Stimulated activated CD4-positive, alpha-beta T cell treated with anti-CD3 and anti-CD28 coated beads, Interleukin-12 subunit alpha, Interleukin-12 subunit beta, amount 100 ng/mL, for 24 hours (primary cell): ENCODE measurements at places on chromosomes 3 and 15.
A peak's percentile ranks its signal among the peaks of the same experiment; 100 is the strongest.

- DNase-seq = no peak
Observed at GRCh38 chr3:165206454-165207266, 10.5 kb upstream of the SLITRK3 start.

- no peak for DNase-seq
Observed at GRCh38 chr15:40338921-40339620, 1.7 kb downstream of the CCDC9B start.

DNA sequence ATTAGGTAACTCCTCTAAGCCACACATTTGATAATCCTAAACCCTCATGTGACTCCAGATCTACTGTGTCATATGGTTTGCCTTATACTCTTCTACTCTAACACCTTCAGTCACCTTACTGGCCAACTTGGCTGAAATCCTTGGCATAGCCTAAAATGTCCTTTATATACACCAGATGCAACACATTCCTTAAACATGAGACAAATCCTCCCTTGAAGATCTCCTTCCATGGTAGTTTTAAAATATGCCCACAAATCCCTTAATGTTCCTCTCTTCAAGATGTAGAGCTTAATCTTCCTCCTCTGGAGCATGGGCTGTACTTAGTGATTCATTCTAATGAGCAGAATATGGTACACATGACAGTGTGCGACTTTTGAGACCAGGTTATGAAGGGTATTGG is 238.9 kb downstream of the SUCLG2 start:
- DNase-seq = no peak

- DNase-seq = no peak
Observed at GRCh38 chr3:161284989-161285388, 63.9 kb downstream of the NMD3 start.

- DNase-seq = no peak
Observed at GRCh38 chr15:77333166-77333565, 86.7 kb downstream of the PEAK1 start.

GRCh38 chr3:106593381-106593780 is 724.6 kb upstream of the CBLB start:
- no peak for DNase-seq

DNA sequence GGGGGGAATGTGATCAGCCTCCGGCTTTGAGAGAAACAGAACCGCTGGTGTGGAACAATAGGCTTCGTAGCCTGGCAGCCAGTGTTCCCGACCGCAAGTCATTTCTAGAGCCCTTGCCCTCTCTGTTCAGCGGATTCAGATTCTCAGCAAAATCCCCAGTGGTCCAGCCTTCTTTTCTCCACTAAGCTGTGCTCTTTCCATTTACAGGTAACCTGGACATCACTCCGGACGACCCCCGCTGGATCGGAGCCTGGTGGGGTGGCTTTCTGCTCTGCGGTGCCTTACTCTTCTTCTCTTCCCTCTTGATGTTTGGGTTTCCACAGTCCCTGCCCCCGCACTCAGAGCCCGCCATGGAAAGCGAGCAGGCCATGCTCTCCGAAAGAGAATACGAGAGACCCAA is 250.6 kb downstream of the SLCO3A1 start:
- DNase-seq = no peak

DNA sequence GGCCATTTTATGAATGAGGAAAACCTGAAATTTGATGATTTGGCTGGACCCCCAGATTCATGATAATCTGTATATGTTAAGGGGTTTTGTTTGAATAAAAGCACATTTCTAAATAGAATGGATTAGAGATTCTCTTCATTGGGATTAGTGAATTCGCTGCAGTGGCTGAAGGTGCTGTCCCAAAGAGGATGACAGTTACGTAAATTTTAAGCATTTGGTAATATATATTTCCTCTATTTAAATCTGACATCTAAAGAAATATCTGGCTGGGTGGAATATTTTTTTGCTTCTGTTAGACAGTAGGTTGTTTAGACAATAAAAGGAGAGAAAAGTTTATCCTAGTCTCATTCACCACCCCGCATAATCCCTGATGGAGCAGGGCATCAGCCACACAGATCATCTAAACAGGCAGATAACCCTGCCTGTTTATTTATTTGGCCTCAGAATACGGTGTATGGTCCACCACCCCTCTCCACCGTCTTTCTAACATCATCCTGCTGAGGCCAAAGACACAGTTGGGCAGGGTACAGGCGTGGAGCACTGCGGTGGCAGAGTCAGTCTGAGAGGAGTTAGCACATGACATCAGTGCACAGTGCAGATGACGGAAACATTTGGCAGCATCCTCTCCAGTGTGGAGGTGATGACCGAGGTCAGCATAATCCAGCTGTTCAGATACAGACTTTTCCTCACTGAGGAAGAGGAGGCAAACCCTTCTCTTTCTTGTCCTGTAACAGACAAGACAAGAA is 20.4 kb upstream of the NFKBIZ start:
- DNase-seq = peak; percentile 15

GRCh38 chr15:91469632-91470567 is 369.8 kb downstream of the SV2B start:
- DNase-seq = peak; percentile 37

- no peak for DNase-seq
Observed at GRCh38 chr3:166324401-166324800, 487.2 kb upstream of the BCHE start.

GRCh38 chr3:101533603-101533968 is 20.6 kb upstream of the SENP7 start:
- DNase-seq = no peak

- DNase-seq = no peak
Observed at GRCh38 chr3:23916152-23916885, 471 bp downstream of the NKIRAS1 start.

- DNase-seq = no peak
Observed at GRCh38 chr3:133466531-133467386, 66.9 kb downstream of the BFSP2 start.

DNA sequence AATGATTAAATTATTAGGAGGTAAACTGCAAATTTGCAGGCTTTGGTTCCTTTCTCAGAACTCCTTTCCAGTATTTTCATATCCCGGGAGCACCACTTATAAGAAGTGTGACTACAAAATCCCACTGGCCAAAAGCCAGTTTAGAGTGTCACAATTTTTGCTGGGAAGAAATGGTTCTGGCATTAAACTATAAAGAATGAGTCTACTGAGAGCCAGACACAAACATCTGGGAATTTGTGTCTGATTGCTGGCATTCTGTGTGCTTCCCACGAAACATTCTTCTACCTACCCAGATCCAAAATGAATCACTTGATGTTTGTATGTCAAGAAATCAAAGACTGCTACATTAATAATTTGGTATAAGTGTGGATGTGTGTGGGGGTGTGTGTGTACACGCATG is 82.8 kb downstream of the DUT start:
- DNase-seq = no peak

DNA sequence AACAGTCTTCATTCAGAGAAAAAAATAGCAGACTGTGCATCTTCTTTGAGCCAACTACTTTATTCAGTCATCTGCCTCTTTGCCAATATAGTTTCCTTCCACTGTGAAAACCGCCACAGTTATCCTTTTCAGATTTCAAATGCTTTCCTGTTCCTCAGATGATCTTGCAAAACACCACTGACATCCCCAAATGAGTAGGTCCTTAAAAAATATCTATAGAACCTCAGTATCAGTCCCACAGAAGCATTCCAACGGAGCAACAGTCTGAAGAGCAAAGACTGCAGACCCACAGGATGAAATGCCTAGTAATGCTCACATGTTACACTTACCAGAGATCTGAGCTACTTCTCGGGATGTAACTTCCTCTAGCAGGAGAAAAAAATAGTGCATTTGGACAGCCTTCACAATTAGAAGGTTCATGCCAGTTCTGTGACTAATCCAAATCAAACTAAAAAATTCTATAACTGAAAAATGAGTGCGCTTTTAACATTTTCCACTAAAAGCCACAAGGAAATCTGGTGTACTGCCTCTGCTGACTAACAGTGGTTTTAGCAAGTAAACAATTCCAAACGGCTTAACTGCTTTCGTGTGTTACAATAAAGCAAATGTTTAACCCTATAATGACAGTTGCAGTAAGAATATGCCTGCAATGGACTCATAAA is at the start of gene ANKRD28:
Gene ANKRD28, minus strand, starts transcription at position 338 of the 662 bp plus-strand sequence. CDS start 1,458 bp downstream, outside the sequence.
- no peak for DNase-seq

DNA sequence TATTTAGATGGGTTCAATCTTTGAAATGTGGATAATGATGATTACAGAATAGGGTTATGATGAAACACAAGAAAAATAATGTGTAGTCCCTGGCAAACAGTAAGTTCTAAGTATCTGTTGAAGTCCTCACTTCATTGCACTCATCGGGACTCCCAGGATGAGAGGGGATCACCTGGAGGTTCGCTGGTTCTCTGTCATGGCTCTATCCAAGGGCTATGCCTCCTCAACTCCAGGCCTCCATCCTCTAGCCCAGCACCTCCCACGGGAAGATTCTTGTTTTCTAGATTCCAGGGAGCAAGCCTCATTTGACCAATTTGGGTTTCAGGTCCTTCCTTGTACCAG is 45.5 kb downstream of the ANP32A start:
- no peak for DNase-seq

- peak; percentile 91 for DNase-seq
Observed at GRCh38 chr15:74842581-74843444, at the start of gene ULK3. ULK3 (minus strand) TSS chr15:74843156; CDS start chr15:74843105, 51 bp downstream.

DNA sequence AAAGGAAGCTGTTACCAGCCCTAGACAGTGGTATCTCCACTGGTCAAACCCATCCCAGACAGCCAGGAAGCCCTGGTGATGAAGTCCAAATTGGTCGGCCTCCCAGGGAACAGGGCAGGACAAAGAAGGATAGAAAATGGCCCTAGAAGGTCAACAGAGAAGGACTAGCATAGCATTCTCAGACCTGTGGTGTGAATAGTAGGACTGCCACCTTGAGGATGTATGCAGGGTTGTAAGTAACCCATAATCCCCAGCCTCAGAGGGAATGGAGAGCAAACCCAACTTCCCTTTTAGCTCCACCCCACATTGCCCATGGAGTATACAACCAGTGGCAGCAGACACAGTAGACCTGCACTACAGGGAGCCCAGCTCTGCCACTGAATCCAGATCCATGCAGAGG is 68.6 kb upstream of the EIF1B start:
- DNase-seq = no peak

DNA sequence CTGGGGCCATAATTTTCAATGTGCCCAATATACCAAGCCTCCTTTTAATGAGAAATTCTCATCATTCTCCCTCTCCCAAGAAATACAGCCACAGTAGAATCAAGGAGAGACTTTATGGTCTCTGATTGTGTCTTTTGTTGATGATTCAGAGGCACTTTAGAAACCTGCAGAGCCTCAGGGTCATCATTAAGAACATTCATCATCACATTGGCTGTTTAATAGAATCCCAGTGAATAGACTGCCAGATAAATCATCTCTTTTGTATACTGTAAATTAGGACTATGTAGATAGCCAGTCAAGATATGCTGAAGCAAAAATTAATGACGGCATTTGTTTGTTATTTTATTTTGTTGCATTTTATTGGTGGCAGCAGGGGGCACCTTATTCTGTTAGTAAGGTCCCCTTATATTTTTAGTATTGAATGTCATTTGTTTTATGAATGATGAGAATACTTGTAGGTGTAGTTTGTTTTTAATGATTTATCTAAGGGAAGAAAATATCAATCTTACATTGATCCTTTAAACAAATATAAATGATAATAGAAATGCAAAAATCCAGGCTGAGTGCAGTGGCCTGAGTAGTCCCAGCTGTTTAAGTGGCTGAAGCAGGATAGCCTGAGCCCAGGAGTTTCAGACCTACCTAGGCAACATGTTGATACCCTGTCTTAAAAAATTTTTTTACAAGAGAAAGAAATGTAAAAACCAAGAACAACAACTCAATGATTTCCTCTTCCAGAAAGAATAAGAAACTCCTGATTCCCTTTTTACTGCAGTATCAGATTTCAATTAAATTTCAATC is 138.8 kb downstream of the ZBBX start:
- DNase-seq = no peak

DNA sequence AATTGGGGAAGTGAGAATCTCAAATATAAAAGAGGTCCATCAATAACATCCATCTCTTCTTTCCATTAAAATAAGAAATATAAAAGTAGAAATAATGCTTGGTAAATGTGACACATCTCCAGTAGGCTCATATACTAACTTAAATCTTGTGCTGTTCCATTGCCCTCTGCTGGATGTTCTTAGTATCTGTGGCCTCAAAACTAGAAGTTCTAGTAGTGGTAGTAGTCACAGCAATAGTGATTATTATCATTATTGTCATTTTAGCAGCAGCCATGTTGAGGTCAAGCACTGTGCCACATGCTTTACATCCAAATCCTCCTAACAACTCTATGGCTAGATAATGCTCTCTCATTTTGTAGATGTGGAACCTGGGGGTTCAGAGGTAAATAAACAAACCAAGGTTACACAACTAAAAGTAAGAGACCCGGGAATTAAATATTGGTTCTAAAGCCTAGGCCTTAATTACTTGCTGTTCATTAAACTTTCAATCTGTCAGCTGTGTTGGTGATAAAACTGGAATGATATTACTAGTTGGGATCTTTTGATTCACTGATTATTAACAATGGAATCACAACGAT is 20.2 kb upstream of the BTLA start:
- no peak for DNase-seq

GRCh38 chr15:51874751-51875644 is 45.5 kb downstream of the TMOD3 start:
- no peak for DNase-seq

- DNase-seq = no peak
Observed at GRCh38 chr3:10783360-10784351, 32.4 kb upstream of the SLC6A11 start.

GRCh38 chr3:45978006-45978761 is 17.4 kb downstream of the FYCO1 start:
- DNase-seq = no peak

GRCh38 chr3:48047841-48048464 is 31.7 kb upstream of the MAP4 start:
- DNase-seq = no peak

GRCh38 chr15:41125931-41126642 is 10.0 kb upstream of the INO80 start:
- DNase-seq = no peak
